ENCODE measurements at places on chromosomes 4 and X.

GRCh38 chr4:78235800-78236199, 178.7 kb downstream of the FRAS1 start:
- no peak for DNase-seq

DNA sequence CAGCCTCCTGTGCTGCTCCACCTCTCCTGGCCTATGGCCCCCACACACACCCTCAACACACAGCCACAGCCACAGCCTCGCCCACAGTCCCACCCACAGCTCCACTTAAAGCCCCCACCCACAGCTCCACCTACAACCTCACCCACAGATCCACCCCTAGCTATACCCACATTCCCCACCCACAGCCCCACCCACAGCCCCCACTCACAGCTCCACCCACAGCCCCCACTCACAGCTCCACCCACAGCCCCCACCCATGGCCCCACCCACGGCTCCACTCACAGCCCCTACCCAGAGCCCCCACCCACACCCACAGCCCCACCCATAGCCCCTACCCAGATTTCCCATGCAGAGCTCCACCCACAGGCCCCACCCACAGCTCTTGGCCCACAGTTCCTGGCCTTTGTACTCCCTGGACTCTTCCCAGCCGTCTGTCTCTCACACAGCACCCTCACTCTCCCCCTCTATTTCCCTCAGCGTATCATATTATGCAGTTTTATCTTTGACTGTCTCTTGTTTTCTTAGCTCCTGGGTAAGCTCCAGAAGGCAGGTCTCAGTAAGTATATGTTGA, 322.5 kb downstream of the EVC2 start:
- no peak for DNase-seq

- DNase-seq: no peak
These were observed 8.1 kb downstream of the SH3BP2 start for GRCh38 chr4:2800691-2801596.

GRCh38 chrX:41480508-41481260, 33.5 kb downstream of the NYX start:
- no peak for DNase-seq

DNA sequence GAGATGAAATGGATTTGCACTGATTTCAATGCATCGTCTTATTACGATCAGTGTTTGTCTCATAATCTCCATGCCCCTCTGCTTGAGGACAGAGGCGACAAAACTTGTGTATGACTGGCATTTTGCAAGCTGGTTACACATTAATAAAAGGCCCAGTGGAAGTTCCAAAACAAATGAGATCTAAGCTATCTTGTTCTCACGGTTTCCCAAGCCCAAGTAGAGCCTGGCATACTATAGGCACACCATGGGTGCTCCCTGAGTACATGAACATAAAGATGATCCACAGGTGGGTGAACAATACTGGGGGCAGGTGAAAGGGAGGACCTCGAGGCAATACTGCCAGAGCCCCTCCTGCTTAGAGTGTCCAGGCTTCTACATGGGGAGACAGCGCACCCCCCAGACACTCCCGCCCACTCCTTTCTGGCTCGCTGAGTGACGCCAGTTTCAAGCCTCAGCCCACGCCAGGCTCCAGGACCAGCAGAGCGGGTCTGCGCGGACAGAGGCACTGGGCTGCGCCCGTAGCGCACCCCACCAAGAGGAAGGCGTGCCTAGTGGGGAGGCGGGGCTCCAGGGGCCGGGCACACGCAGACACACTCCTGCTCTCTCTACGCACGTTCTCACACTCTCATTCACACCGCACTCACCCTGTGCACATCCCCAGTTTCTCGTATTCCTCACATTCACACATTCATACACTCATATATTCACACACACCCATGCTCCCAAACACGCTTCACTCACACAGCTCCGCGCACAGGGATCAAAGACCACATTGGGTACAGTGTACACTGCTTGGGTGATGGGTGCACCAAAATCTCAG, 8.9 kb upstream of the GSX2 start:
- DNase-seq: no peak

- no peak for DNase-seq
These were observed 13.3 kb upstream of the CRMP1 start for GRCh38 chr4:5906191-5906590.

DNA sequence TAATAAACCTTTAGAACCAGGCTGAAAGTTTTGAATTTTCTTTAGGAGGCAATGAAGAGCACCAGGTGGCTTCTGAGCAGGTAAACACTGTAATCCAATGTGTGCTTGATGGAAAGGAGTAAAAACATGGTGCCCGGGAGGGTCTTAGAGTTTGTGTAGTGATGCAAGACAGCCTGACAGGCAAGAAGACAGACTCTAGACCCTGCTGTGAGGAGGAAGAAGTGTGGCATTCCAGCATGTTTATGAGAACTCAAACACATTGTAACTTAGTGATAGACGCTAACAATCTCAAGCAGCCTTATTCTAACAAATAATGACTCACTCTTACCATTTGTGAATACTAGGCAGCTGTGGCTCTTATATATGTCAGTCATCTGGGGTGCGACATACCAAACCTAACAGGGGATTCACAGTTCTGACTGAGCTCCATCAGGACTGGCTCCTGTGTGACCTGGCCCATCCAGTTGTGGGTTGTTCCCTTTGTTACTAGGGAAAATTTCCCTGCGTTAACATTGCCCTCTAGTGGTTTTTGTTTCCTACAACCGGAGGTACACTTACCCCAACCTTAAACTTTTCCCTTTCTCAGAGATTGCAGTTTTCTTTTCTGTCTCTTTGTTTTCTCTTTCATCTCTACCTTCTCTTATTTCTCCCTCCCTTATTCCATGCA, 53.8 kb downstream of the VSIG4 start:
- no peak for DNase-seq

- DNase-seq: no peak
These were observed 26.2 kb downstream of the CD99 start for GRCh38 chrX:2717312-2717711.

DNA sequence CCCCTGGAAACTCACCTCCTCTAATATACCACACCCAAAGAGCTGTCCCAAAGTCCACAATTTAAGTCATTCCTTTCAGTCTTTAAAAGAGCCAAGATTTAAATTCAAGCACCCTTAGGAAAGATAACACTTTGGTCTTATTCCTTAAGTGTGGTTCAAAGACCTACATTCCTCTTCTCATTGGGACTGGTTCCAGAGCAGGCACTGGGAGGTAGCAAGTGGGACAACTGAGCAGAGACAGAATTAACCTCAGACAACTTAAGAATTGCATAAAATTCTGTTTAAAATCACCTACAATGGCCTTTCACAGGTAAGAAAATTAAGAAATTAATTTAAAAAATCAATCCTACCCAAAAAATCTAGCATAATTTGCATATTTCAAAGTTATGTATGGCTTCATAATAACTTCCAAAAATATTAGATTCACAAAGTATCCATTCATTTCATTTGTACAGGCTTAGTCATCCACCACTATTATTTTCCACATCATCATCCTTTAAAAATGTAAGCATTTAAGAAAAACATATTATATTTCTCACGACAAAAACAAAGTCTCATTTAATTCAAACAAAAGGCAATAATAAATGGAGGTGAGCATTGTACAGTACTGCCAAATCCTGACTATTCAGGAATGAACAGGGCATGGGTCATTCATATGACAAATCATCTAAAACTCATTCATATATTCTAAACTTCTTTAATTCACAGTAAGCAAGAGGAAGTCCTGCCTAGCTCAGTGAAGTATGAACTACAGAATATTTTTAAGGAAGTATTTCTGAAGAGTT, 13.6 kb downstream of the PRSS12 start:
- DNase-seq: no peak

DNA sequence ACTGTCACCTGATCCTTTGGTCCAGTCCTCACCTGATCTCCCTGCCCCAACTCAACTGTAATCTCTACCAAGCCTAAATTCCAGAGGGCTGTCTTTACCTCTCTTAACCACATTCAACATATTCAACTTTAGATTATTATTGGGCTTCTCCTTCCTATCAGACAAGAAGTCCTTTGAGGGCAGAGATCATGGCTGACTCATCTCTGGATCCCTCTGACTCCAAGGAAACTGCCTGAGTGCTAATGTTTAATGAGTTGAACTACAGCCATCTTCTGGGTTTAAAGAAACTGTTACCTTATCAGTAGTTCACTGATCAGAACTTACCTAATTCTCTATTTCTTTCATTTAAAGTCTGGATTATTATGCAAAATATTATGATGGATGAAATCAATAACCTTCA, 135.7 kb downstream of the GPC3 start:
- DNase-seq: no peak

DNA sequence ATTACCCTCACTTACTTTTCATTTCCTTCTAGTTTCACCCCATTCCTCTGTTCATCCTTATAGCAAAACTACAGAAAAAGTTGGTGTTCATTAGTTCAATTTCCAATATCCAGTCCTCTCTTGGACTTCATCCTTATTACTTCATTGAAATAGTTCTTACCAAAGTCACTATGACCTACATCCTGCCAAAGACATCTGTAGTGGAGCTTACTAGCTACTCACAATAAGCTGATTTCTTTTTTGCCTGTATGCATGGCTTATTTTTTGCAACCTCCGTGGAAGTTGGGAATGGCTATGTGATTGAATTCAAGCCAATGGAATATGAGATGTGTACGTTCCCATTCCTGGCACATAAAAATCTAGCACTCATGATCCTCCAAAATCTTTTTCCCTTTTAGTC, 4.6 kb upstream of the CDKL2 start:
- DNase-seq: no peak

GRCh38 chrX:49610718-49611310, 12.0 kb downstream of the GAGE1 start:
- no peak for DNase-seq

- no peak for DNase-seq
These were observed 701.8 kb upstream of the TENM3 start for GRCh38 chr4:181541396-181541795.

DNA sequence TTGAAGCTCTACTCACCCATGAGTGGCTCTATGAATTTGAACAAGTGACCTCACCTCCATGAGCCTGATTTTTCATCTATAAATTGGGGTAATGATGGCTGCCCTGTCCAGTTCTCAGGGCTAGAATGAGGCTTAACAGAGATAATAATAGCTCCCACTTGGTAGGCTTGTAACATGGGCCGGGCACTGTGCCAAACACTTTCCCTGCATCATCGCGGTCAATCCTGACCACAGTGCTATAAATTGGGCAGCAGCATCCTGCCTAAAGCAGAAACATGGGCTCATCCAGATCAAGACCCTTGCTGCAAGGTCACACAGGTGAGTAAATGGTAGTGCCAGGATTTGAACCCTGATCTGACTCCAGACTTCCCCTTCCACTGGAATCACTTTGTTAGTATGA, 12.8 kb downstream of the APLN start:
- no peak for DNase-seq

DNA sequence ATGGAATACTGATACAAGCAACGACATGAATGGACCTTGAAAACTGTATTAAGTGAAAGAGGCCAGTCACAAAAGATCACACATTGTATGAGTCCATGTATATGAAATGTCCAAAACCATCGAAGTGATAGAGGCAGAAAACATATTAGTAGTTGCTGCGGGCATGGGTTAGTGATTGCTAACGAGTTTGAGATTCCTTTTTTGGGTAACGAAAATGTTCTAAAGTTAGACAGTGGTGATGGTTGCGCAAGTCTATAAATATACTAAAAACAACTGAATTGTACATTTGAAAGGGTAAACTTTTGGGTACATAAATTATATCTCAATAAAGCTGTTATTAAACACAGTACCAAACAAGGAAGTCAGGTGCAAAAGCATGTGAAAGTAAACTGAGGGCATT, 234.5 kb downstream of the FBXW7 start:
- no peak for DNase-seq

- no peak for DNase-seq
These were observed 557 bp upstream of the ARHGEF6 start for GRCh38 chrX:136781180-136781797.

GRCh38 chr4:107578321-107578720, 141.7 kb downstream of the PAPSS1 start:
- no peak for DNase-seq
